Muscle of back (tissue), 13 donors: ENCODE measurements at places on chromosomes 6 and 20. TPM values are rescaled to one million over a fixed set of nuclear protein-coding genes. Genes with fewer than 3 reads are reported as not detected.
A peak's percentile ranks its signal among the peaks of the same experiment; 100 is the strongest.

GRCh38 chr20:59836767-59837166 lies 96.7 kb downstream of the SYCP2 start:
- no peak for DNase-seq

GRCh38 chr6:8029243-8029870 lies 34.8 kb downstream of the BLOC1S5 start:
- no peak for DNase-seq

GRCh38 chr6:168373389-168373788 lies 53.8 kb upstream of the DACT2 start:
- no peak for DNase-seq

DNA sequence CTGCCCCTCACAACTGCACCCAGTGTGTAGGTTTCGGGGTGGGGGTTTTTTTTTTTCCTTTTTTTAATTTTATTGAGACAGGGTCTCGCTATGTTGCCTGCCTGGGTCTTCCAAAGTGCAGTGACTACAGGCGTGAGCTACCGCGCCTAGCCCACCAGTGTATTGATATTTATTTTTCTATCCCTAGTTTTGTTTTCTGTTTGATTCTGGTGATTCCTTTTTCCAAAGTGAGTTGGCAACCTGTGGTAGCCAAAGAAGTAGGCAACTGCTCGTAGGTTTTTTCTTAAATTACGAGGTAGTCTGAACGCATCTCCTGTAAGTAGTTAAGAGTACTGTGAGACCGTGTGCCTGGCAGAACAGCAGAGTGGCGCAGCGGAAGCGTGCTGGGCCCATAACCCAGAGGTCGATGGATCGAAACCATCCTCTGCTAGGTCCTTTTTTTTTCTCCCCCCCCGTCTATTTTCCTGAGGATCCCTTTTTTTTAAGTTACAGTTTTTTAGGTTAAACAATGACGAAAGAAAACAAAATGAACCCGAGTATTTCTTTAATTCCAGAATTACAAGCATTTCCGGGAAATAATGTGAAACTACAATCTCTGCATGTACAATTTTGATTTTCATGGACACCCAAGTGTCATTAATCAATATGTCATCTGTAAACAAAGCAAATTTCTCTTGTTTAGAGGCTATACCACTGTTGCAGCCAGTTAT lies 78.7 kb upstream of the BTN3A2 start:
- peak; percentile 95 for DNase-seq

DNA sequence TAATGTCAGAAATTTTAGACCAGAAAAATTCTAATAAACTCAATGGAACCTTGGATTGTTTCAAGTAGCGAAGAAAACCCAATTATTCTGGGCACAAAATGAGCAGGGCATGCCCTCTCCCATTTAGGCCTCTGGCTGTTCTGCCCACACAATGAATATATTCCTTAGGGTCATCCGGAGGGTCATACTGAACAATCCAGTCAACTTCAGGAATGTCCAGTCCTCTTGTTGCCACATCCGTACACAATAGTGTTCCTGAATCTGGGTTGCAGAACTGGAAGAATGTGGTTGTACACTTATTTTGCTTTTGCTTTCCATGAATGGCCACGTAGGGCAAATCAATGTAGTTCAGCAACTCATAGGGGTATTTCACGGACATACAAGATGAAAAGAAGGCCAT lies 23.4 kb upstream of the RNF144B start:
- no peak for DNase-seq

GRCh38 chr20:52682237-52682636 lies 289.9 kb upstream of the TSHZ2 start:
- DNase-seq: no peak

ELOVL4 gene
- polyA plus RNA-seq: 3.2 TPM

TENT5A gene
- 12.3 TPM for polyA plus RNA-seq

PROKR2 gene
- not detected for polyA plus RNA-seq
